Left renal cortex interstitium (tissue), 4 donors: ENCODE measurements at places on chromosomes 7 and 10.

DNA sequence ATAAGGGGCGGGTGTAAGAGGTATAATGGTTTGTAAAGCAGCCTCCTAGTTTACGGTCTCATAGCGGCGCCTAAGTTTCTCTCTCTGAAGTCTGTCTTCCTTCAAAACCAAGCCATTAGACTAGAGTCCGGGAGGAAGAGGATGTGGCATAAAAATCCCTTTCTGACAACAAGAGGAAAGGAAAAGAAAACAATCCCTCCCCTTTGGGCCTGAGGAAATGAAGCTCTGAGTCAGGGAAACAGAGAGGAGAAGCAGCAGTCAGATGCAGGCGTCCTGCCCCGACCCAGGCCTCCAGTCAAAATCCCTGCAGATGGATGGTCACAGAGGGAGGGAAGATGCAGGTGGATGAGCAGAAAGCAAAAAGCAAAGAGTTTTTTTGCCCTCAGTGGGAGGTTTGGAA, 23.7 kb downstream of the PARP12 start:
- DNase-seq = no peak

DNA sequence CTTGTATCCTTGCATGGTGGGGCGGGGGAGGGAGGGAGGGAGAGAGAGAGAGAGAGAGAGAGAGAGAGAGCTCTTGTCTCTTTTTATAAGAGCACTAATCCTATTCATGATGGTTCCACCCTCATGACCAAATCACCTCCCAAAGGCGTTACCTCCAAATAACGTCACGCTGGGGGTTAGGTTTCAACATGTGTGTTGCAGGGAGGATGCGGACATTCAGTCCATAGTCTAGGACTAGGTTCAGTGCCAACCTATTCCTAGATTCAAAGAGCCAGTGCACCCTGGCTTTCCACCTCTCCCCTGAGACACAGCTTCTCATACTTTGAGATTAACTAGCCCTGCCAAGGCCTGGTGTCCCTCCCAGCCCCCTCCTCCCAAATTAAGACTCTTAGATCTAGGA, 123.0 kb downstream of the GRK5 start:
- DNase-seq = no peak

- DNase-seq = no peak
Observed at GRCh38 chr10:23081221-23081750, 14.1 kb upstream of the MSRB2 start.

- DNase-seq = no peak
Observed at GRCh38 chr10:13001041-13001886, at the start of gene CCDC3. Gene CCDC3 (minus strand): TSS chr10:13001713. CDS start chr10:13001570, 143 bp downstream.

DNA sequence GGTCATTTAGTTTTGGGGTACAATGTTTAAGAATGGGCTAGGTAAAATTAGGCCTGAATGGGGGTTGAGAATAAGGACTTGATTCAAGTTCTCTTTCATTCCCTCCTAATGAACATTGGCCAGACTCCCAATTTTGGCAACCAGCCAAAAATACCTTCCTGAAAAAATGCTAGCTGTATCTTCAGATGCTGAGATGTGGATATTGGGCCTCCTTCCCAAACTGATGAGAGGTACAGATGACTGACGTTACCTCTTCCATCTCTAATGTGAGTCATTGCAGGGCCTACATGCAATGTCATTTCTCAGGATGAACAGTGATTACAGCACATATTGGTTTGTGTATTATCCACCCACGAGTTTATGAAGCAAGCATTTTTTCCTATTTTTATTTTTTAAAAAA, 151.6 kb downstream of the SND1 start:
- DNase-seq = no peak

GRCh38 chr7:151849879-151850260, 27.0 kb downstream of the PRKAG2 start:
- DNase-seq = no peak

DNA sequence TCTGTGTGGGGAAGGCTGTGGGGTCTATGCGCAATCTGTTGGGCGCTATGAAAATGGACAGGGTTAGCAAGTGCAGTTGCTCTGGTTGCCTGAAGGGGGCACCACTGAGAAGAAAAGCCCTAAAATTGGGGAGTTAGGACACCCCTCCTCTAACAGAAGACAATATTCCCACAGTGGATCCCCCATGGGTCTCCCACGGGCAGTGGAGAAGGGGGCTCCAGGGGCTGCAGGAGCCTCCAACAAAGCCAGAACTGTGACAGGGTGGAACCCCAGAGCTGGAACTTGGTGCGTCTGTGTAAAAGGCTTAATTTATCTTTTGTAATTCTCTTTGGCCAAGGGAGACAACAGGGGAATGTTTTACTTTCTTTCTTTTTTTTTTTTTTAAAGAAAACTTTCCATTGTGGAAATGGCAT, 12.5 kb upstream of the COL13A1 start:
- DNase-seq = no peak

DNA sequence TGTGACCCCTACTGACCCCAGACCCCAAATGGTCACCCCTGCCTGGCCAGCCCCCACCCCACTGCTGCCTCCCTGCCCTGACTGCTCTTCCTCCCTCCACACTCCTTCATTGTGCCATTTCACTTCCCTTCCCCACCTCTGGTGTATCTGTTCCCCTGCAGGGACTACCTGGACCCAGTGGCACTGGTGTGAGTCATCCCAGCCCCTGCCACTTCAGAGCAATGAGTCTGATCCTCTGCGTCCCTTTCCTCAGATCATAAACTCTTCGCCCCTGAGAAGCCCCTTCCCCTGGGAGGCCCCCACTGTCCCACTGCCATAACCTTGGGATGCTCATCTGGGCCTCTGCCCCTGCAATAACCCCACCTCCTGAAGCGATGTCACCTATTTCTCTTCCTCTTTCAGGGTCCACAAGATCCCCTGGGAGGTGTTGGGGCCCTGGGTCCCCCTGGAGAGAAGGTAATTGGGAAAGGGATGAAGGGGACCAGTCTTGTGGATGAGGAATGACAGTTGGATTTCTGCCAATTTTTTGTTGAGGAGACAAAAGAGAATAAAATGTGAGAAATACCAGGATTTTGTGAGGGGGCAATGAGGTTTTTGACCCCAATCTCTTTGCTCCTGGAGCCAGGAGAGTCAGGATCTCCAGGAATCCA, 19.1 kb upstream of the VOPP1 start:
- DNase-seq = no peak

- no peak for DNase-seq
Observed at GRCh38 chr10:93468461-93469213, 13.5 kb downstream of the MYOF start.

DNA sequence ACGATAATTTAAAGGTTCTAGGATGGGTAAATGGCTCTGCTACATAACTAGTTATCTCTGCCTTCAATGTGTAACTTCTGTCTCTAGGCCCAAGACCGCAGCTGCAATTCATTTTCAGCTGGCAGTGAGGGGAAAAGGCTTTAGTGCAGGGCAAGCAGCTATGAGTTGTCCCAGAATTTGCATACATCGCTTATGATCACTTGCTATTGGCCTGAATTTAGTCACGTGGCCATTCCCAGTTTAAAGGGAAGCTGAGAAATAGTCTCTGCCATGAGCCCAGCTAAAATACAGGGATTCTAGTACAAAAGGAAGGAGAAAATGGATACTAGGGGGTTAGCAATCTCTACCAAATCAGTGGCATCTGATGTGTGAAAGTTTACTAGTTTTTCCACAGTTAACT, 145.8 kb upstream of the IMMP2L start:
- DNase-seq = no peak
